ENCODE measurements at places on chromosomes 11 and 22.

GRCh38 chr11:82906236-82906635 is 4.7 kb downstream of the DDIAS start:
- no peak for ATAC-seq

DNA sequence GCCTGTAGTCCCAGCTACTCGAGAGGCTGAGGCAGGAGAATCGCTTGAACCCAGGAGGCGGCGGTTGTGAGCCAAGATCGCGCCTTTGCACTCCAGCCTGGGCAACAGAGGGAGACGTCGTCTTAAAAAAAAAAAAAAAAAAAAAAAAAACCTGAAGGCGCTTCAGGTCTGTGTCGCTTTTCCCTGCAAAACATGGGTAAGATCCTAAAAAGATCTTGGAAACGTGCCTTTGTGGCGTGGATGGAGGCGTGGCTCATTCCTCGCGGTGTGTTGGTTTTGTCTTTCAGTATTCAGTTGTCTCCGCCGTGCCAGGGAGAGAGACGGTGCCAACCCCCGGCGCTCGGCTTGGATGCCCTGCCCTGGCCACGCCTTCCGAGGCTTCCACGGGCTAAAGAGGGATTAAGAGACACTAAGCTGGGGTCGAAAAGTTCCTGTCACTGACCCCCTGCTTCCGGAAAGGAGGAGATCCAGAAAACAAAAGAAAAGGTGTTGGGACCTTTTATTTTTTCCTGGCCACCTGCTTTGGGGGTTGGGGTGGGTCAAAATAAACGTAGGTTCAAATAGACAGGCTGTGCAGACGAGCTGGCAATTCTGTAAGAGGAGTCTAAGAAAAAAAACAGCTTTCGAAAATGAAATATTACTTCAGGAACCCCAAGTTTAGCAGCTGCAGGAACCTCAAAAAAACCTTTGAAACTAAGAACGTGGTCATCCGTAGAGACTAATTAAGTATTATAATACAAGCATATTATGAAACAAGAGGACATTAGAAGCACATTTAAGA is 1.1 kb upstream of the SLC35F2 start:
- no peak for ATAC-seq

- ATAC-seq: no peak
Measured at GRCh38 chr11:68932933-68933577, 29.4 kb downstream of the IGHMBP2 start.

- no peak for ATAC-seq
Measured at GRCh38 chr11:132980670-132981069, 551.6 kb downstream of the OPCML start.

- ATAC-seq: no peak
Measured at GRCh38 chr22:36386351-36386899, 1.3 kb downstream of the MYH9 start.

GRCh38 chr11:128739589-128739988 is 45.7 kb downstream of the FLI1 start:
- no peak for ATAC-seq

- ATAC-seq: no peak
Measured at GRCh38 chr22:47194476-47195155, 432.2 kb downstream of the TBC1D22A start.

- ATAC-seq: no peak
Measured at GRCh38 chr22:37802310-37803194, 5.2 kb upstream of the GCAT start.

GRCh38 chr11:42674436-42674835 is 637.4 kb upstream of the API5 start:
- no peak for ATAC-seq

GRCh38 chr11:2160736-2161259 is at the start of gene INS:
INS (minus strand) TSS chr11:2161209; CDS start chr11:2160971, 238 bp downstream.
- no peak for ATAC-seq

DNA sequence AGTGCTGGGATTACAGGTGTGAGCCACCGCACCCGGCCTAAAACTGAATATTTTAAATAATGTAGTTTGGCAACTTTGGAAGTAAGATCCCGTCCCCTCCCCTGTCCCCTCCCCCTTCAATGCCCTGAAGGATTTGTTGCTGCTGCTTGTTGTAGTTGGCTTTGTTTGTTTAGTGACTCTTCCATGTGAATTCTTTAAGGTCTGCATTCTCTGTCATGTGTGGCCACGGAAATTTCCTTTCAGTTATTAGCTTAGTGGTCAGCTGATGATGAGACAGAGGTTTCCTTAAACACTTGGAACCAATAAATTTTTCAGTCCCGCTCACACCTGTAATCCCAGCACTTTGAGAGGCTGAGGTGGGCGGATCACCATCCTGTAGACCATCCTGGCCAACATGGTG is 109.9 kb downstream of the MPPED1 start:
- ATAC-seq: no peak

- no peak for ATAC-seq
Measured at GRCh38 chr11:17611503-17612220, 64.6 kb downstream of the OTOG start.

DNA sequence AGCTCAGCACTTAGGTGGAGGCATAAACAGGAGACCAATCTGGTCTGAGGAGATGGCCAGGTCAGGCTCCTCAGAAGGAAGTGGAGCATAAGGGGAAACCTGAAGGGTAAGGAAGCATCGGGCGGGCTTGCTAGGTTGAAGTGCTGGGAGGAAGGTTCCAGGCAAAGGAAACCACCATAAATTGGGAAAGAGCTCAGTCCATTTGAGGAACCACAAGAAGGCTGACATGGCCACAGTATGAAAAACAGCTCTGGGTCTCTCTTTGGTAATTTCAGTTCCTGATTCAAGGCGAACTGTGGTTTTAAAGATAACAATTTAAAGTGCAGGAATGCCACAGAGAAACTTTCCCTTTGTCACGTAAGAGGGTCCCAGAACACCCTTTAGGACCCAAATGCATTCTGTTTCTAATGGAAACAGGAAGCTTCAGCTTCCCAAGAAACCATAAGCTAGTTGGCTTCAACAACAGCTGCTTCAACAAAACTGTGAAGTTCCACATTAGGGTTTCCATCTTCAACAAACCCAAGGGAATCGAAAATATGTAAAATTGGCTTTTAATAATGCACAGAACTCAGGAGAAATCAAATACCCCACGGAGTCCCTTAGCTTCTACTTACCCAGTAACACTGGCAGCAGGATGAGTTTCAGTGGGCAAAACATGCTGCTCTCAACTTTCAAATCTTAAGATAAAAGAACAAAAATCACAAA is 10.4 kb downstream of the JAML start:
- peak; percentile 22 for ATAC-seq

GRCh38 chr11:28108958-28109357 is 770 bp downstream of the METTL15 start:
- no peak for ATAC-seq

DNA sequence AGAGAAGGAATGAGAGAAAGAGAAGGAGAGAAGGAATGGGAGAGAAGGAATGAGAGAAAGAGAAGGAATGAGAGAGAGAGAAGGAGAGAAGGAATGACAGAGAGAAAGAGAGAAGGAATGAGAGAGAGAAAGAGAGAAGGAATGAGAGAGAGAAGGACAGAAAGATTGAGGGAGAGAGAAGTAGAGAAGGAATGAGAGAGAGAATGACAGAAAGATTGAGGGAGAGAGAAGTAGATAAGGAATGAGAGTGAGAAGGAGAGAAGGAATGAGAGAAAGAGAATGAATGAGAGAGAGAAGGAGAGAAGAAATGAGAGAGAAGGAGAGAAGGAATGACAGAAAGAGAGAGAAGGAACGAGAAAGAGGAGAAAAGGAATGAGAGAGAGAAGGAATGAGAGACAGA is 34.1 kb upstream of the APOL5 start:
- ATAC-seq: no peak

DNA sequence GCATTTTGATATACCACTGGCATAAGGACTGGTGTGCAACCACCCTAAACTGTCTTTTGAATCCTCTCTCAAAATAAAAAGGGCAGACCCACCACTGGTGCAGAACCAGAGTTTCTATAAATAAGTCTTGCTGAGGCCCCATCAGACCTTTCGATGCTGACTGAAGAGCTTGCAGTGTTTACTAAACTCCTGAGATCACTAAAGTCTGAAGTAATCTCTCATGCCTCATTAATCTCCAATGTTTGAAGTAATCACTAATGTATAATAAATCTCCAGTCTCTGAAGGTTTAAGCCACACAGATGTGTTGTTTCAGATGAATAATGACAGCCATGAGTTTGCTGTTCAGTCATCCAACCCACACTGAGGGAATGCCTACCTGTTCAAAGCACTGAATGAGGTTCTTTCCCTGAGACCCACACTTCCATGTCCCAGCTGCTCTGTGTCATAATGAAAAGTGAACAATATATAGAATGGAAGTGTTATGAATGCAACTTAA is 50.6 kb upstream of the DEUP1 start:
- no peak for ATAC-seq

- ATAC-seq: no peak
Measured at GRCh38 chr11:44319170-44319551, 9.2 kb upstream of the ALX4 start.

- ATAC-seq: no peak
Measured at GRCh38 chr11:45657496-45658260, 7.7 kb downstream of the CHST1 start.

DNA sequence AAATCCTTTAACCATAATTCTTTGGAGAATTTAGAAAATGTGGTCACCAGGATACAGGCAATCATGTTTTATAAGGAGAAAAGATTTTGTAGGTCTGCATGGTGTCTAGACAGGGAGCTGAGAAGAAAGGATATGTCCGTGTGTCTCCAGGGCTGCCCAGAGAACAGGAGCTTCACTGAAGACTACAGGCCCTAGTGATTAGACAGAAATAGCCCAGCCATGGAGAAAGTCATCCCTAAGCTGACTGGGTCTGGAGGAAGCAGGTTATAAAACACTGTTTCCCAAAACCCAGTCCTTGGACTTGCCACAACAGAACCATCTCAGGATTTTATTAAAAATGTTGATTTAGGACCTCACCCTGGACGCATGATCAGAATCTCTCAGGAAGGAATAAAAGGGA is 84.4 kb downstream of the GALNT18 start:
- no peak for ATAC-seq

DNA sequence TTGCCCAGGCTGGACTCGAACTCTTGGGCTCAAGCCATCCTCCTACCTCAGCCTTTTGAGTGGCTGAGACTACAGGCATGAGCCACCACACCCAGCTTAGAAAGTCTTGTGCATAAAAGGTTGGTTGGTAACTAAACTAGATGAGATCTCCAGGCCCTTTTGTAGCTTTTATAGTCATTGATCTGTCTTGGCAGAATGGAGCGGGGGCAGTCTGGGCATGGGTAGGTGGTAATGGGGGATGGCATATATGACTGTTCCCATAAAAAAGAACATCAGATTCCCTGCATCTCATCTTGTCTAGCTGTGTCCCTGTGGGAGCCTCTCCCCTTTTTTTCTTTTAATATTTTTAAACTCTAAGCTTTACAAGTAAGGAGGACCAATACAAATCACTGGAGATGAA is 30.2 kb downstream of the ABCC8 start:
- no peak for ATAC-seq

DNA sequence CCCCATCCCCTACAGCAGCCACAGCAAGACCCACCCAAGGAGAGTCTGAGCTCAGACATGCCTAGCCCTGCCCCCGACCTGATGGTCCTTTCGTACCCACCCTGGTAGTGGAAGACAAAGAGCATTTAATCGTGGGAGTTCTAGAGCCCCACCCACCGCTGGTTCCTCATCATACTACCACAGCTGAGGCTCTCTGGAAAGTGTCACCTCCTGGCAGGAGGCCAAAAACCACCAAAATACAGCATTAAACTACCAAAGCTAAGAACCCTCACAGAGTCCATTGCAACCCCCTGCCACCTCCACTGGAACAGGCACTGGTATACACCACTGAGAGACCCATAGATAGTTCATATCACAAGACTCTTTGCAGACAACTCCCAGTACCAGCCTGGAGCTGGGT is 311.1 kb downstream of the TENM4 start:
- ATAC-seq: no peak

- no peak for ATAC-seq
Measured at GRCh38 chr11:86397351-86397750, 22.7 kb downstream of the CCDC81 start.

DNA sequence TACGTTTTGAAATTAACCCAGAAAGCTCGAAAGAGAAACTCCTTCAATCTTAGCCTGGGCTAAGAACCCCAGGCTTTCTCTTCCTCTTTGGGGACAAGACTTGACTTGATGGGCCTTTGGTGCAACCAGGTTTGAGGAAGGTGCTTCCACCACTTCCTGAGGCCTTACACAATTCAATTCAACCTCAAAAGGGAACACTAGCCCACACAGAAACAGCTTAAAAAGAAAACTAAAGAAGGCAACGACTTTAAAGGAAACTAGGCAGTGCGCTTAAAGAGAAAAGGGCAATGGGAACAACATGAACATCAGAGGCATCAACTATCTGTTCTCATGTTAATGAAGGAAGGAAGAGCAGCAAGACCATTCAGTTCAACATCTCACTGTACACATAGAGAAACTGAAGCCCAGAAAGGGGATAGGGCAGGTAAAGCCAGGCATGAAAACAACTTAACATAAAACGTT is 24.8 kb downstream of the PAK1 start:
- ATAC-seq: no peak

- no peak for ATAC-seq
Measured at GRCh38 chr11:70419307-70420007, 21.1 kb downstream of the CTTN start.

DNA sequence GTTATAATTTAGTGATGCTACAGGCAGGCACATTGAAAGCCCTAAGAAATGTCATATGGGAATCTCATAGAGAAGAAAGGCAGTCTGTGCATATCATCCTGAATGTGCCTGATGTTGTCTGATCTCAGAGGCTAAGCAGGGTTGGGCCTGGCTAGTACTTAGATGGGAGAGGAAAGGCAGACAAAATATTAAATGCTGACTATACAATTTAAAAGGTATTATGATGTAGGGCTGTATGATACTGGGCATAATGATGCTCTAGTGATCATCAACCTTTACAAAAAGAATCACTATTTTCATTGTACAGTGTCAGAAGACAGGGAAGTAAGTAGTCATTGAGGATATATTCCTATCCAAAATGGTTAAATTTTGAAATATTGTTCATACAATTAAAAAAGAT is 119.8 kb downstream of the UVRAG start:
- ATAC-seq: no peak

DNA sequence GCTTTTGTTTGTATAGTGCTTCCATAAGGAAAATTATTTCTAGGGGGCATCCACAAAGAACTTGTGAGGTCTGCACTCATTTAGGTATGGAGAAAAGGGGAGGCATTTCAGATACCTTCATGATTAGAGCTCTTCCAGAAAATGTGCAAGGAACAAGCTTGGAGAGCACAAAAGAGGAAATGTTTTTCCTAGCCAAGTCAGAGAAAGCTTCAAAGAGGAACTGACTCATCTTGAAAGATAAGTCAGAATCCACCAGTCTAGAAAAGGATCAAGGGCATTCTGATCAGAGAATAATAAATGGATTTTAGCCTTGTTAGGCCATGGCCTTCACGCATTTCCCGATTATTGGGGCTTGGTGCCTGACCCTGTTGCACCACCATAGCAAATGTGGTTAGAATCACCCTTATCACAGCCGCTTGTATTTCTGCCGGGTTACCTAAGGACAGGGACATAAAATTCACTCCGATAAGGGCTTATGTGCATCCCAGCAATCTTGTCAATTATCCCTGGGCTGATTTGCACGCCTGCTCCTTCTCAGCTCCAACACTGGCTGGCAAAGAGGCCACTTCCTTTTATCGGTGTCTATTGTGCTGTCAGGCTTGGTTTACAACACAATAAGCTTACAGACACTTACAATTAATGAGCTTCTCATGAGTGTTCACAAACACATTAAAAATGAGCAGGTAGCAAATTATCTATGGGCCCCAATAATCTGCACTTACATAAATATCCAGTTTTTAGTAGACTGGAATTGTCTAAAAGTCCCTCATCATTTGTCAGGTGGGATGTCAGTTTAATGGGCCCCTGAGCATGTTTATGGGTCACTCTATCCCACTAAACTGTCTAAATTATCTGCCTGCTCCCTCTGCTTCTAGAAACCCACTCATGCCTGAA is 613.5 kb downstream of the SOX6 start:
- ATAC-seq: no peak

- no peak for ATAC-seq
Measured at GRCh38 chr11:36997656-36998055, 399.6 kb upstream of the RAG2 start.
